Activated CD4-positive, alpha-beta T cell treated with anti-CD3 and anti-CD28 coated beads for 1 hour (primary cell): ENCODE measurements at places on chromosomes 4 and X.

DNA sequence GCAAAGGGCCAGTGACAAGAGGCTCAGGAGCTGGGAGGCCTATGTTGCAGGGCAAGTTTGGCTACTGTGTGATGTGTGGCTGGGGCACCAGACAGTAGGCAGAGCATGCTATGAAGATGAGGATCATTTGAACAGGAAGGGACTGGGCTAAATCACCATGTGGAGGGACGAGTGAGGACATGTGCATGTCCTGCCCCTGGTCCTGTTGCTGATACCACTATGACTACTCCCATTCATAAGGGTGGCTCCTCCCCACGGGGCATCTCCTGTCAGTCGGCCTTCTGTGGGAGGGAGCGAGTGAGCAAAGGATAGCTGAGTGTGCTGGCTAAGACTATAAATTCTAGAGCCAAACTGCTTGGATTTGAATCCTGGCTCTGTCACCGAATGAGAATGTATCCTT lies 139.2 kb downstream of the TMEM164 start:
- no peak for DNase-seq

- no peak for DNase-seq
Measured at GRCh38 chrX:8801041-8801599, at the start of gene FAM9A. Gene FAM9A, minus strand, starts transcription at chrX:8801383. Its CDS starts 1,212 bp downstream, at chrX:8800171.

- DNase-seq, result no peak
Measured at GRCh38 chr4:87103086-87103485, 117.3 kb downstream of the KLHL8 start.

DNA sequence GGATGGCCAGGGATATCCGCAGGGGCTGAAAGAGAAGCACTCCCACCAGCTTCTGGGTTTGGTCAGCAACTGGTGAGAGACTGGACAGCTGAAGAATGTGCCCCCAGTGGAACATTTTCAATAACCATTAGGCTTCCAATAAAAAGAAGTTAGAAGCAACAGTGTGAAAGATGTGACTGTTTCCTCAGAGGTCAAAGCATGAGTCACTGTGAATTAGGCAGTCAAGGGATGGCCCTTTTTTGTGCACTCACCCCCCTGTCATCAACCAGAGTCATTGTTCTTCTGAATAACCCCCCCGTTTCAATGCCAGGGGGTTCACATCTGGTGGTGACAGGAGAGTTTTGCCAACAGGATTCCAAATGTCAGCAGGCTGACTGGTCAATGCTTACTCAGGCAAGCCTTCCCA lies 74.6 kb upstream of the SH3RF1 start:
- DNase-seq, result no peak

GRCh38 chrX:14872355-14872754 lies 514 bp downstream of the FANCB start:
- no peak for DNase-seq

DNA sequence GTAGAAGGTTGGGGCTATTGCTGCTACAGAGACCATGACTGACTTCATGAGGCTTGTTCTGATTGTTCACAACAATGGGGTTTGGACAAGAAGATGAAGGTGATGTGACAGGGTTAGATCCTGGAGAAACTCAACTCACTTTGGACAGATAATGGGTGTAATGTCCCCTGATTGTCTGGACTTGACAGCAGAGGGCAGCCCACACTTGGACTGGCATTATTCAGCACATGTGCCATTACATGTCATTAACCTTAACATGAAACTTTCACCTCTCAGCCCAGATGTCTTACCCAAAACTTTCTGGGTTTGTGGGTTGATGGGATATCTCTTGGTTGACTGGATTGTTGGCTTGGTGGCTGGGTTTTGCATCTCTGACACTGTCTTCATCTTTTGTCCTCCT lies 101.5 kb downstream of the MXRA5 start:
- DNase-seq, result no peak

DNA sequence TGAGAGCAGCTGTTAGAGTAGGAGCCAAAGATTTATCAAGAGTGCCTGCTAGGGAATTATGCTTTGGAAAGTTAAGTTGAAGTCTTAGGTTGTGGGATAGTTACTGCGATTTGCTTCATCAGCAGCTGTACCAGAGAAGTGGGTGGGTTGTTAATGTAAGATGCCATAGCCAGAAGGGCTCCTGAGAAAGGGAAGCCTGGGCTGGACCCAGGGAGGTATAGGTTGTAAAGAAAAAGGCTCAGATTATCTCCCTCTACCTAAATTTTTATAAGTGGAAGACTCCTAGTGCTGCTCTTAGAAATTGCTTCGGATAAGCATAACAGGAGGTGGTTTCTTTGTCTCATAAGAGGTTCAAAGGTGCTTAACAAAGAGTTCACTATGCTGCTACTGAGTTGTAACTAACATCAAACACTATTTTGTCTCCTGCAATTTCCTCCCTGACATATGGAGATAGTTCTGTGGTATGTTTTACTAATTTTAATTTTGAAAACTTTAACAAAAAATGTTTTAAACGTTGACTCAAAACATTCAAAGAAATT lies 356.9 kb downstream of the DTHD1 start:
- no peak for DNase-seq

- no peak for DNase-seq
Measured at GRCh38 chr4:17188125-17188524, 289.7 kb upstream of the LDB2 start.

DNA sequence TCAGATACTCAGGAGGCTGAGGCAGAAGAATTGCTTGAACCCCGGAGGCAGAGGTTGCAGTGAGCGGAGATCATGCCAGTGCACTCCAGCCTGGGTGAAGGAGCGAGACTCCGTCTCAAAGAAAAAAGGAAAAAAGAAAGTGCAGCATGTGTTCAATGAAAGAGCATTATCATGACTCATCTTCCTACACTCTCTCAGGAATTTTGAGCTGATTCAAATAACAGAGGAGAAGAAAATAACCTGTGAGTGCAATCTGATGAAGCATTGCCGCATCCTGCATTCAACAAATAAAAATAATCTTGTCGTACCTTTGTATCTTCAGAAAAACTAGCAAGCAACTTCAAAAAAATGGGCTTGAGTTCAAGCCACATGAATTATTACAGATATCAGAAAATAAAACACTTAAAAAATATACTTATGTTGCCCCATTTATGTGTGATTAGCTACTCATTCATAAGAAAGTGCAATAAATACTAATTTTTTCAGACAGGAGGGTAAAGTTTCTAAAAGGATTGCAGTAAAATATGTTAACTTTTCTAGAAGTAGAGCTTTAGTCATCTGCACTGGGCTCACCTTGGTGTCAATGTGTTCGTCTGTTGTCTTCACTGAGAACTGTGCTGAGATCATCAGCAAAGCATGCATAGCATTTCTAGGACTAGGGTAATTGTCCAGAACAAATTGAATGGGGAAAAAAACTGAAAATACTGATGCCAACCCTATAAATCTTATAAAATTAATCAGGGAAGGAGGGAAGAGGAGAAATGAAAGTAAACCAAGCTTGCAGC lies 90.4 kb upstream of the VCX3B start:
- no peak for DNase-seq

DNA sequence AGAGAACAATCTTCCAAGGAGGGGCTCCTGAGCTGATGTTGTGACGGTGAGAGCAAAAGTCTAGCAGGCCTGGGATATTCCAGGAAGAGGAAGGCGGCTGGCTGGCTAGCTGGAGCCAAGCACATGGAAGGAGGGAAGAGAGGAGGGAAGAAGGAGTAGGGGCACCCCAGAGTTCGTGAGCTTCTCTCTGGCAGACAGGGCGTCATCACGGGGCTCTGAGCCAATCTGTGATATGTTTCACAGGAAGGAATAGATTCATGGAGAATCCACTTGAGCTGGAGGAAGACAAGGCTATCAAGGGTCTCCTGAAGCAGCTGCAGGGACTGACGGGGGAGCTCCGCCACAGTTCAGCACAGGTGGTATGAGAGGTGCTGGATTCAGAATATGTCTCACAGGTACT lies 73.6 kb downstream of the DHRSX start:
- DNase-seq, result no peak

GRCh38 chr4:104905065-104905464 lies 241.6 kb upstream of the TET2 start:
- no peak for DNase-seq

- no peak for DNase-seq
Measured at GRCh38 chrX:35622601-35623000, 175.5 kb upstream of the MAGEB16 start.

DNA sequence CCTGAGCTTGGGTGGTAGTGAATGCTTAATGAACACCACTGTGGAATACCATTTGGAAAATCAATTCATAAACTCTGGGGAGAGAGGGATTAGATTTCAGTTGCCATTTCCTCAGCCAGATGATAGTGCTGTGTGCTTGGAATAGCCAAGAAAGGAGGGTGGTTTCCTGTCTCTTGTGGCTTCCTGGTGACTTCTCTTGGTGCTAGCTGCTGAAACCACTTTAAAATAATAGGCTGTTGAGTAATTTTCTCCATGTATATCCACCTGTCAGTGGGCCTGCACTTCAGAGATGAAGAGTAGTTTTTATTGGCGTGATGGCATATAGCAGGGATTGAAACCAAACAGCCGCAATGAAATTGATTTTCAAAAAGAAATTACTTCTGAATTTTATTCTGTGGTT lies 11.8 kb downstream of the EDA start:
- no peak for DNase-seq

- no peak for DNase-seq
Measured at GRCh38 chr4:113684534-113685091, 76.9 kb downstream of the CAMK2D start.

- DNase-seq, result no peak
Measured at GRCh38 chr4:105989485-105990242, 94.4 kb downstream of the NPNT start.

DNA sequence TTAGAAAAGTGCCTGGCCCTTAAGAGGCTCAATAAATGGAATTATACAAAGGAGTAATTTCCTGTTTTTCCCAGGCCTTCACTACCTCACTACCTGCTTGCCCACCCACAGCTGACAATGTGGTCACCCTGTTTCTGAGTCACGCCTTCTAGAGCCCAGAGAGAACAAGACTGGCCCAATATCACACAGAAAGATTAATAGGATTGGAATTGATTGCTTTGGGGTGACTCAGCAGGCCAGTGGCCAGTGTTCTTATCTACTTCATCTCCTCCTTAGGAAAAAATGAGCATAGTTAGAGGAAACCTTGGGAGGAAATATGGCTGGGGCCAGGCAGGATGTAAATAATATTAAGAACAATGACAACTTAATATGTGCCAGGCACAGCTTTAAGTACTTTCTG lies 4.5 kb upstream of the FGF16 start:
- DNase-seq, result no peak

DNA sequence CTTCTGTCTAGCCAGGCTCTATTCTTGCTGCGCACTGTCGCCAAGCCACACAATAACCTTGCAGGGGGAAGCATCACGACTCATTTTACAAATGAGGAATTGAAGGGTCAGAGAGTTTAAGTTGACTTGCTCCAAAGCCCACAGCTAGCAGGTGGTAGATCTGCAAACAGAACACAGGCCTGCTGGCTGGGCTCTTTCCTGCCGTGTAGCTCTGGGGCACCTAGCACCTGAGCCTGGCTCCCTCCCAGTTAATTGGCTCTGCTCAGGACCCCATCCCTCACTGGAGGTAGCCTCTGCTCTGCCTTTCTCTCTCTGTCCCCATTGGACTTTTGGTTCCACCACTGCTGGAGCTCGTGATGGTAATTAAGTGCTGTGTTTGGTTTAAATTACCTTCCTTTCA lies 98.5 kb downstream of the NSUN7 start:
- no peak for DNase-seq

DNA sequence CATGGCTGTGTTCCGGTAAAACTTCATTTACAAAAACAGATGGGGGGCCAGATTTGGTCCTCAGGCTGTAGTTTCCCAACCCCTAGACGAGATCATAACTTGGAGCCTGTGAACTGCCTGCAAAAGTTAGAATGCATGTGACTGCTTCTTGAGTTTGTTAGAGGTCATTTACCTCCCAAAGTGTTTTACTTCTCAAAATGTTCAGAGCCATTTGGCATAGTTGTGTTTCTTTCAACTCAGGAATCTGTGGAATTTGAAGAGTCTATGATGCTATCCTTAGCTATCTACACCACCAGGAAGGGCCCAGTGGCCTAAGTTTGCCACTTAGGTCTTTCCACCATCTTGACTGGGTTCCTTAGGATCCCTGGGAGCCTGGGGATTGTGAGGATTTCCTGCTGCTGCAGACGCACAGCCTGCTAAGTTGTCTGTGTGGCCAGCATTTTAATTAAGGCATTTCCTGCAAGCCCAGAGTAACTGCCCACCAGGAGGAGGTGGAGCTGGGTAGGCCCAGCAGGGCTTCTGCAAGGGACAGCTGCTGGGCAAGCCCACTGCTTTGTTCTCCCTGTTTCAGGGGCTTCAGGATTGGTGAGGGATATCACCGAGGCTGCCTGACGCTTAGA lies 53.1 kb downstream of the CCNI start:
- no peak for DNase-seq

- DNase-seq, result no peak
Measured at GRCh38 chr4:32180086-32180485, 1459.9 kb downstream of the PCDH7 start.

GRCh38 chrX:147537172-147537571 lies 374.5 kb upstream of the FMR1 start:
- no peak for DNase-seq

- no peak for DNase-seq
Measured at GRCh38 chr4:146244496-146244895, 30.2 kb downstream of the REELD1 start.

DNA sequence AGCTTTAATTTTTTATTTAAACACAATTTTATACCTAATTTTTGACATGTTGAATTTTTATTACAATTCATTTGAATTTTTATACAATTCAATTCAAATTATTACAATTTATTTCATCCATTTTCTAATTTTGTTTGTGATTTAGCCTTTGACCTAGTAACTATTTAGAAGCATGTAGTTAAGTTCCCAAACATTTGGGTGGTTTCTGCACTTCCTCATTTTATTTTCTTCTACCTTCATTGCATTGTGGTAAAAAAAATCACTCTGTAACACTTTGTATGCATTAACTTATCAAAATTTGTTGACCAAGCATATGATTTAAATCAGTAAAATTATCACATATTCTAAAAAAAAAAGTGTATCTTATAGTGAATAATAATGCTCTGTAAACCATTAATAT lies 928.9 kb downstream of the ARAP2 start:
- DNase-seq, result no peak

DNA sequence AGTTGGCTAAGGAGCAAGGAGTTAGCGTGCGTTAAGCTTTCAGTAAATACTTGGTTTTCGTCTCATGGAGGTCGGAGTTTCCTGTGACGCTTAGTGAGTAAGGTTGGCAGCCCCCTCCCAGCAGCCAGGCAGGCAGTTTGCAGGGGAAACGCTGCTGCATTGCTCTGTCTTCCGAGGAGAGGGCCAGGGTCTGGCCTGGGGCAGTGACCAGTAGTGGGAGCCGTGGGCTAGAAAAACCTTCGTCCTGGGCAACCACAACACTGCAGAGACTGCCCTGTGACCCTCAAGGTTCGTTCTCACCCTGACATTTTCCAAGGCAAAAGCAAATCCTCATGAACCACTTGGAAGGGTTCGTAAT lies 432 bp downstream of the TMEM175 start:
- DNase-seq, result no peak

GRCh38 chr4:185283723-185284122 lies 74.3 kb downstream of the SNX25 start:
- no peak for DNase-seq

DNA sequence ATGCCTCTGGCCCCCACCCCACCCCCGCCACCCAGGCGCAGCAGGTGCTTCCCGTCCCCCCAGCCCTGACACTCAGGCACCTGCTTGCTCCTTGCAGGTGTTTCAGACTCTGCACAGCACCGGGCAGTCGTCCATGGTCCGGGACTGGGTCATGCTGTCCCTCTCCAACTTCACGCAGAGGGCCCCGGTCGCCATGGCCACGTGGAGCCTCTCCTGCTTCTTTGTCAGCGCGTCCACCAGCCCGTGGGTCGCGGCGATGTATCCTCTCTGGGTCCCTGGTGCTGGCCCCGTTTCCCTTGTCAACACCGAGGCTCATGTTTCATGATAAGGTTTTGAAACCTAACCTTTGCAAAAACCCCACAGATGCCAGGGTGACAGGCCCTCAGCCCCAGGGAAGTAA lies 10.2 kb upstream of the MSANTD1 start:
- DNase-seq, result no peak
